ENCODE measurements at places on chromosomes 11 and 22.

- peak; percentile 84 for DNase-seq
These were observed 6.7 kb downstream of the CAPN5 start for GRCh38 chr11:77073328-77074001.

GRCh38 chr11:11349106-11349825 lies 3.8 kb downstream of the CSNK2A3 start:
- DNase-seq = no peak

GRCh38 chr11:23856654-23857053 lies 640.2 kb upstream of the LUZP2 start:
- no peak for DNase-seq

DNA sequence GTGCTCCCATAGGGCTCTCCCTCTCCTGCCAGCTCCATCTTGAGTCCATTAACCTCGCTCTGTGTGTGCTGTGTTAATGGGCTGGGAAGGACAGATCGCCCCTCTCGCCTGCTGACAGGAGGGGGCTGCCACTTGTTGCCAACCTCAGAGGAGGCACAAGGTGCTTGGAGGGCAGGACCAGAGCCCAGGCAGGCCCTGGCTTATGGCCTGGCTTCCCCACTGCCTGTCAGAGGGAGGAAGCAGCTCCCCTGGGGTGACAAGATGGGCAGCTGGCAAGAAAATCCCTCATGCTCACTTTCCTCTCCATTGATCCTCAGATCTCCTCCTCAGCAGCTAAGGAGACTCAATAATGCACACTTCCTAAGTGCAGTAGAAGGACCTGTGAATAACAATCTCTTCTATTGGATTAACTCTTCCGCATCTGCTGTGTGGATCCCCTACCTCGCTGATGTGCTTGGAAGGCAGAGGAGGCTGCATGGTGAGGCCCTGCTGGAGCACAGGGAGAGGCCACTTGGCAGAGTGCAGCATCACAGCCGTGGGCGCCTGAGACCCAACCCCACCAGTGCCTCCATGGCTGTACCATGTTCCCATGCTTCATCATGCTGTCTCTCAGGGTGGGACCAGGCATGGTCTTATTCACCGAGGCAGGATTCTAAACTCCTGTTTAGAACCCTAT lies 70.3 kb downstream of the TRIM29 start:
- no peak for DNase-seq

DNA sequence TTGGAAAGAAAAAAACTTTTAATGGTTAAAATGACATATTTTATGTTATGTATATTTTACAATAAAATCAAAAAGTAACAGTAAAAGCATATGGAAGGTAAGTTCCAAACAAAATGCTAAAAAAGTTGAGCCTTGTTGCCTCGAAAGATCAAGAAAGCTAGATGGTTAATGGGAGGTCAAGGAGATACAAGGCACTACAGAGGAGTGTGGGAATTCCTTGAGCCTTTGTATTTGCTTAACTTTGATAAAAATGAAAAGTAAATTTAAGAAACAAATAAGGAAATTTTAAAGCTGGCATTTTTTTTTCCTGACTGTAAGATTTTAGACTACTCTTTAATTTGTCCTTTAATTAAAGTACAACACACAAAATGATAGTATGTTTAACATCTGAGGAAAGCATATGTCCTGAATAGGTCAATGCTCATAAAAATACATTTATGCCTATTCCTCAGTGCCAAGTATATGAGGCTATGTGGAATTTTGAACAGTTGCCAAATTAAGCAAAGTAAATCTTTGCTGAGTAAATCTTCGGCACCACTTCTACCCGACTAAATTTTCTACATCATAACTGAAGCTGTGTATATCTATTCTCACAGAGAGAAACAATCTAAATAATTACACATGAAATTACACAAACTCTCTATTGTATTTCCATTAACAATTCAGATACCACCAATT lies 108.8 kb downstream of the TTC28 start:
- no peak for DNase-seq

DNA sequence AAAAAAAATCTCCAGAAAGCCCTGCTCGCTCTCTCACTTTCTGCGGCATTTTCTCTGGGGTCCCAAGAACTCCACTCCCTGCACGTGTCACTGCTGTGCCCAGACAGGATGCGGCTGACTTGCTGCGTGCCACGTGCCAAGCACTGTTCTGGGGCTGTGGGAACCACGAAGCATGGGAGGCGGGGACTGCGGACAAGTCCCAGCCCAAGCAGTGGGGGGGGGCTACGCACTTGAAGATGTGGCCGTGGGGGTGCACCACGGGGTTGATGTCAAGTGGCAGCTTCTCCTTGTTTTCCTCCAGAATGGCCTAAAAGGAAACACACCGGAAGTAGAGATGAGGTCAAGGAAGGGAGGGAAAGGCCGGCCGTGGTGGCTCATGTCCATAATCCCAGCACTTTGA lies 10.8 kb downstream of the TTLL12 start:
- DNase-seq = no peak

- DNase-seq = no peak
These were observed 47.2 kb downstream of the CCDC83 start for GRCh38 chr11:85902353-85902752.

- no peak for DNase-seq
These were observed 971 bp downstream of the TUBGCP6 start for GRCh38 chr22:50243685-50244419.

DNA sequence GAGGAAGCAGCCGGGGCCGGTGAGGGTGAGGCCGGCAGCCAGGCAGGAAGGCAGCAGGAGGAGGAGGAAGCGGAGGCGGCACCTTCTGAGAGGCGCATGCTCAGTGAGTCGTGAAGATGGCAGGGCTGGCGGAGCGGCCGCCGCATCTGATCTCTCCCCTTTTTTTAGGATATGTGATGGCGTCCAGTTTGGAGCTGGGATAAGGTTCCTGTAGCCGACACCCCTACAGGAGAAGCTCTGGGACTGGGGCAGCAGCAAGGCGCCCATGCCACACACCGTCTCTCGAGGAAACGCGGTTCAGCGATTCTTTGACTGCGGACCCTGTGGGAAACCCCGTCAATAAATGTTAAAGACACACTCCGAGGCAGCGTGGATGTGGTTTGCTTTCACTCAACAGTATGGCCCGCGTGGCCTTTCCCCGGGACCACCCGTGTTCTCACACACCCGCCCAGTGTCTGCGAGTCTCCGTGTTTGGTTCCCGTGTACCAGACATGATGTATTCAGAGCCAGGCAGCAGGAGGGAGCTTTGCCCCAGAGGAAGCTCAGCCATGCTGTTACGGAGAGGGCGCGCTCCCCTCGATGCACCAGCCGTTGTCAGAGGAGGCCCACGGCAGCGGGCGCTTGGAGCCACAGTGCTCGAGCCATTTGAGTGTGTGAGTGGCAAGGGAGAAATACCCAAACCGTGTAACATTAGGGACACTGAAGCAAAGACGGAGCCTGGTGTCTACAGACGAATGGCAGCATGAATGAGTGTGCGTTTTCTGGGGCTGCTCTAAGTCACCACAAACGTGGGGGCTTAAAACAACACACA lies 27.7 kb upstream of the PARVB start:
- DNase-seq = no peak

GRCh38 chr11:71470946-71471345 lies 17.9 kb downstream of the NADSYN1 start:
- DNase-seq = no peak

- DNase-seq = no peak
These were observed 88.0 kb upstream of the DBX1 start for GRCh38 chr11:20248121-20248772.

DNA sequence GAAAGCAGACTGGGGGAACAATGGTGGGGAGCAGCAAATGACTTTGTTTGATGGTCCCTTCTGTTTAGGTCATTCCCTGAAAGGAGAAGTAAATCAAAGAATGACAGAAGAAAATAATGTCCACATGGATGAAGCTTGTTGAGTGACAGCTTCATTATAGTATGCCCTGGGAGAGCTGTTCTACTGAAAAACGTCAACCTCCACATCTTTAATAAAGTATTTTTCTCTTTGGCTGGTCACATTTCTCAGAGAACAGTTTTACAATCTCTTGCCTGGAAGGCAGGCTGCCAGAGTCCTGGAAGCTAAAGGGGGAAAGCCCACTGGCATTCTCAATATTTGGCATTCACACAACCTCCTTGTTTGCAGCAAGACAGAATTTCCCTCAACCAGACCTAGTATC lies 287.9 kb downstream of the SWAP70 start:
- no peak for DNase-seq

- DNase-seq = peak; percentile 53
These were observed 10.9 kb upstream of the HBE1 start for GRCh38 chr11:5280582-5281102.

DNA sequence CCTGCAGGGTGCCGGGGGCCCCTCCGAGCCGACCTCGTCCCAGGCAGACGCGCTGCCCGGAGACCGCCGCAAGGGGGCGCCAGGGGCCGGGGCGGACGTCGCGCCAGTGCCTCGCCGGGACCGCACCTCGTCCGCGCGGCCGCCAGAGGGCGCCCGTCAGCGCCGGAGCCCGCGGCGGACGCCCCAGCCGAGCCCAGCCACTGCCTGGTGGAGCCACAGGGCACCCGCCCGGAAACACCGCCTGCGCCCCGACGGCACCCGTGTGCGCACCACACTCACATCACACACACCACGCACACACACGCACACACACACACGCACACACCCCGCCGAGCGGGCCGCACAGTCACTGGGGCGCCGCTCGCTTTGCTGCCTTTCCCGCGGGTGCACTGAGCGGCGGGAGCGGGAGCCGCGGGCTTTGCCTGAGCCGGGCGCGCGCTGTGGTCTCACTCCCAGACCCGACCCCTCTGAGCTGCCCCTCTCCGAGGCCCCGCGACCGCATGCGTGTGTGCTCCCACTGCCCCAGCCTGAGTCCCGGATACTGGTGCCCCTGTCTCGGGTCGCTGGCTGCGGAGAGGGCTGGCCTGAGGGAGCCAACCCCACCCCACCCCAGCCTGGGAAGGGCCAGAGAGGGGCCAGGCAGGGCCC lies 449.3 kb downstream of the OPCML start:
- DNase-seq = peak; percentile 10

DNA sequence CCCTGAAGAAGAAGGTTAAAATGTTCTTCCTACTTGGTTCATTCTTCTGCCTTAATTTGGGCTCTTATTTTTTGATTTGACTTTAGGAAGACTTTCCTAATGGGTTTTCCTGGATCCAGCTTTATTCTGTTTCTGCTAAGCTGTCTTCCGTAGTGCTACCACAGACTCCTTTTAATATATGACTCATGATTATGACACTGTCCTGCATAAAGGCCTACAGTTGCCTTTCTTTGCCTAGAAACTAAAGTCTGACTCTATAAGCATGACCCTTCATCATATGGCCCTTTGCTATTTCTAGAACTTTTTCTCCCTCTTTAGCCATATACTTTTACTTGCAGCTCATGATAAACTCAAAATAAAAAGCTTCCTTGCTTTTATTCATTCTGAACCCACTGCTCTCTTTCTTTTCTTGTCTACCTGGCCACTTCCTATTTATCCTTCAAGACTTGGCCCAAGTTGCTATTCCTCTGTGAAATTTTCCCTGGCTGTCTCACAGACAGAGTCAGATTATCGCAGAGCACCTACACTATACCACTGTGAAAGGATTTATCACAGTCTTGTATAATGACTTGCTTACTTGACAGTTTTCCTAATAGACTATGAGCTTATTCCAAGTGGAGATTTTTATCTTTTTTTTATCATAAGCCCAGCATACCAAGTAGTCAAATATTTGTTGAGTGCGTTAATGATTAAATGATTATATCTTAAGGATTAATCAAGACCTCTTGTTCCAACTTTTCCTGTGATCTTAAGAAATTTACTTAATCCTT lies 24.7 kb downstream of the TBCEL start:
- DNase-seq = no peak

GRCh38 chr11:47889714-47890441 lies 41.7 kb upstream of the NUP160 start:
- no peak for DNase-seq

DNA sequence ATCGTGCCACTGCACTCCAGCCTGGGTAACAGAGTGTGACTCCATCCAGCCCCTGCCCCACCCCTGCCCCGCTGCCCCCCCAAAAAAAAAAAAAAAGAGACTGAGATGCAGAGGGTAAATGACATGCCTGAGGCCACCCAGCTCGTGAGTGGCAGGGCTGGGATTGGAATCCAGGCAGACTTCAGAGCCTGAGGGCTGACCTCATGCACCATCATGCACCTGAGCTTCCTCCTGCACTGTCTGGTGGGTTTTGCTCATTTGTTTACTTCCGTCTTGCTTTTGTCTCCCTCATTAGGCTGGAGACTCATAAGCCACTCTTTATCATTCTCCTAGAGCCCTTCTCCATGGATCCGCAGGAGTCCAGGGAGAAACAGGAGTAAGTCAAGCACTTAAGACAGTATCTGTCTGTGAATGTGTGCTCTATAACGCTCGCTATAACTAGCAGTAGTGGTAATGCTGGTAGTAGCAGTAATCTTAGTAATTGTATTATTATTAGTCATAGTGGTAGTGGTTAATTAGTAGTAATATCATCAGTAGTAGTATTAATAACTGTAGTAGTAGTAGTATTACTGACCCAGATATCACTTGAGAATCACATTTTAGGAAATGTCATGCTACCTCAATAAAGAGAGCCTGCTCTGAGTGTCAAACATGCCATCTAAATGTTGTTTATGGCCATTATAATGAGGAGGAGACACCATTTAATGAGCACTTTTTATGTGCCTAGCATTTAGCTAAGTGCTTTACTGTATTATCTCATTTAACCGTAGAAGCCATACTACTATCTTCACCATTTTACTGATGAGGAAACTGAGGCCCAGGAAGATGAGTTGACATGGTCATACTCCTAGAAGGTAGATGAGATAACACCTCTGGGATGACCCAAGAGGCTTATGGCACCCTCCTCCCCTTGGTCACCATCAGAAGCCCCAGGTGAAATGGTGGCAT lies 85.0 kb downstream of the NAT10 start:
- DNase-seq = no peak

GRCh38 chr11:134577751-134578395 lies 165.8 kb upstream of the B3GAT1 start:
- no peak for DNase-seq

GRCh38 chr11:47352556-47352955 lies at the start of gene MYBPC3:
Gene MYBPC3, minus strand, starts transcription at chr11:47352702. Its CDS starts 55 bp downstream, at chr11:47352647.
- no peak for DNase-seq

DNA sequence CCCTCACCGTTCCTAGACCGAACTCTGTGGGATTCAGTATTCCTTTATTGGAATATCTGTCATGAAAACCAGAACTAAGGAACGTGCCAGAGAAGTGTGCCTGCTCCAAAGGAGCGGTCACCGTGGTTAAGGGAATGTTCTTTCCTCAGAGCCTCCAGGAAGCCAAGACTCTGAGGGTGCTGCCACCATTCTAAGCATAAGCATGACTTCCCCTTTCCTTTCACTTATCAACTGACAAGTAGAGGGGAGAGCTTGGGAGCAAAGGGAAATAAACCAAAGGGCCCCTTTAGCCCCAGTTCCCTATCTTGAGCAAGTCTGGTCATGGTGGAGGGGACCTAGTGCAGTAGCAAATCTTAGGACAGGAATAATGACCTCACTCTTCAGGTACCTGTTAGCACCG lies 26.8 kb downstream of the CTR9 start:
- DNase-seq = no peak

GRCh38 chr22:50400406-50400805 lies 57.3 kb downstream of the PPP6R2 start:
- no peak for DNase-seq

GRCh38 chr11:9615031-9615451 lies 41.6 kb downstream of the WEE1 start:
- DNase-seq = no peak
